Pulmonary artery endothelial cell (primary cell): ENCODE measurements at places on chromosomes 16 and 17.

DNA sequence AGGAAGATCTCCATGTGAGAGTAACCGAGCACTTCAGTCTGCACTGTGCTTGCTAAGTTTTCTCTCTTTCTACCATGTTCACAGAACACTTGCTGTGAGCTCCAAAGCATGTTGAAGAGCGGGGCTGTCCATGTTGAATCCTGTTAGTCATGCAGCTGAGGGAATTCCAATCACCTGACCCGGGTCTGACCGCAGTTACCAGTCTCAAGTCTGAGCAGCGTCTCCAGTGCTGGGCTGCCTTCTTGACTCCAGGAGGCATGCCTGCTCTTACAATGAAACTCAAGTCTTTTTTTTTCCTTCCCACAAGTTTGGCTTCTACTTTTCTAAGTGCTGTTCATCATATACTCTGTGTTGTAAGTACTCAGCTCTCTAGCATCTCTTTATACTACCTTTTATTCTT, 44.3 kb downstream of the HOXB1 start:
- DNase-seq, result no peak

GRCh38 chr17:12927541-12928425, 90.0 kb downstream of the ELAC2 start:
- no peak for DNase-seq

GRCh38 chr17:73940511-73940910, 263.0 kb upstream of the RPL38 start:
- DNase-seq, result no peak

GRCh38 chr16:31427441-31428278, 500 bp downstream of the COX6A2 start:
- no peak for DNase-seq

- no peak for DNase-seq
Observed at GRCh38 chr16:22198547-22199293, 7.4 kb upstream of the EEF2K start.

DNA sequence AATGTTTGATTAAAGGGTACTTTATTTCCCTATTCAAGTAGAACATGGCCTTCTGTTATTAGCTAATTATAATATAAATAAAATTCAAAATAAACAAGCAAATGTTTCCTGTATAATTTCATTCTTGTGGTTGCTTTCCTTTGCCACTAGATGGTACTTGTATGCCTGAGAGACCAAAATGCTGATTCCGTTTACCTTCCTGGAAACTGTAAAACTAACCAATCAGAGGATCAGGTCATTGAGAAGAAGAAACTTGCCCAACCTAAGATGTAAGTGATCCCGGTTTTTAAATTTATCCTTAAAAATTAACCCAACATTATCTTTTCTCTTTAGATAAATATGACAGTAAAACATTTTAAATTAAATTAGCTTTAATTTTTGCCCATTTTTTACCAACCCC, 8.1 kb upstream of the ABCA5 start:
- DNase-seq, result no peak

DNA sequence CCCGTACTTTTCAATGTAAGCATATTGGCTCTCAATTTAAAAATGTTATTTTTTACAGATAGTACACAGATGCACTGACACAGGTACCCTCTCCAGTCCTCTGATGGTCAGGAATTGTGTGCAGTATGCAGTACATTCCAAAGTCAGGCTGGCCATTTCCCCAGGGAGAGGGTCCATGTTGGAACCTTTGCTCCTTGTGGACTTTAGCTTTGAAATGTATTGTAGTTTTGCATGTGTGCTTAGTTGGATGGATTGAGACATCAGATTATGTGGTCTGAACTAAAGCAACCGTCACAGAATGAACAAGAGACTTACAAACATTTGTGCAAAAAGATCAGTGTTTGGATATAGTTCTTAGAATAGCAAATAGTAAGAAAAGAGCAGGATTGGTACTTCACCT, 381.1 kb downstream of the WWOX start:
- no peak for DNase-seq

GRCh38 chr17:27644586-27644985, 13.6 kb downstream of the LGALS9 start:
- DNase-seq, result no peak

DNA sequence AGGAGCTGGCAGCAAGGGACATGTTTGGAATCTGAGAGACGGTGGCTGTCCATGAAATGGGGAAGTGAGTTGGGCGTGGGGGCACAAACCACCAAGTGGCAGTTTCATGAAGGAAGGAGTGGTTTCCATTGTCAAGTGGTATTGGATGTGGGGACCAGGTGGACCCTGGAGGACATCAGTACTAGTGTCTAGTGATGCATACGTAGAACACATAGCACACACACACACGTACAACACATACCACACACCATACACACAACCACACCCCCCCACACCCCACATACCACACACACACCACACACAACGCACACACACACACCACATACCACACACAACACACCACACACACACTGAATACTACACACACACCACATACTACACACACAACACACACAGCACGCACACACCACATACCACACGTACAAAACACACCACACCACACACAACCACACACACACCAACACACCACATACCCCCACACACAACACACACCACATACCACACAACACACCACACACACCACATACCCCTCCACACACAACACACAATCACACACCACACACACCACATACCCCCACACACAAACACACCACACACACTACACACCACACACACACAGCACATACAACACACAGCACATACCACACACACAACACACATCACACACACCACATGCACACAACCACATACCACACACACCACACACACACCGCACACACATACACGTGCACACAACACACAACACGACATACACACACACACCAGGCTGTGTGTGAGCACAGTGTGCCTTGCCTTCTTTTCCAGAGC, 41.1 kb upstream of the GSE1 start:
- no peak for DNase-seq

- no peak for DNase-seq
Observed at GRCh38 chr16:67043420-67043819, 14.5 kb downstream of the CBFB start.

- DNase-seq, result no peak
Observed at GRCh38 chr16:84227548-84227947, 12.3 kb downstream of the KCNG4 start.
